SIG-M5 (cell line): ENCODE measurements at places on chromosomes 1 and 21.

DNA sequence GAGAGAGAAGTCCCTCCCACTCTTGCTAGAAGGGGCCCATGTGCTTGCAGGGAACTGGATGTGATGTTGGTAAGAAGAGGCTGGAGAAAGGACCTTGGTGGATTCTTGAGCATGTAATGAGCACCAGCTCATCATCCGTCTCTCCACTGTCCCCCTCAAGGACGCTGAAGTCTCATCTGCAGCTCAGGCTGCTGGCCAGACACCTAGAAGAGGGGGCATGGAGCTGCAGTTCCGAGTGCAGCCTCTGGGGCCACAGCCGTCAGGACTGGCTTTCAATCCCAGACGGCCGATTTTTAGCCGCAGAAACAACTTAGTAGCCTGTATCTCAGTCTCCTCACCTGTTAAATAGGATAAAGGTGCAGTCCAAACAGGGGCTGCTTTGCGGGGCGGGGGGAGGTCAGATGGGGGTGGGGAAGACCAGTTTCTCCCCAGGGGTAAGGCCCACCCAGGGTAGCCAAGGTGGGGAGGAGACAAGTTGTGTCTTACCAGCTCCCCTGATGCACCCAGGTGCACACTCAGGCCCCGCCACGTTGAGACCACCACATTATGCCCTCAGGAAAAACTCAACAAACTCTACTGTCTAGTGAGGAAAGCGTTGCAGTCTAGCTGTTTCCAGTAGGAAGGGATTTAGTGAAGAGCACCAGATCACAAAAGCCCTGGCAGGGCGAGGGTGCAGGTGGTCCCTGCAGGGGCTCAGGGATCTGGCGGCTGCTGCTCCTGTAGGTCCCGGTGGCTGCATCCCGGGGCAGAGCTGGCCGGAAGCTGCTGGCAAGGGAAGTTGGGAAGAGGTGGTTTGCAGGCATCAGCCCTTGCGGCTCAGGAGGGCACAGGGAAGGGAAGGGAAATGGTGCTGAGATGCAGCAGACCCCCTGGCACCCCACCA lies 29.5 kb downstream of the LDLRAP1 start:
- no peak for DNase-seq

DNA sequence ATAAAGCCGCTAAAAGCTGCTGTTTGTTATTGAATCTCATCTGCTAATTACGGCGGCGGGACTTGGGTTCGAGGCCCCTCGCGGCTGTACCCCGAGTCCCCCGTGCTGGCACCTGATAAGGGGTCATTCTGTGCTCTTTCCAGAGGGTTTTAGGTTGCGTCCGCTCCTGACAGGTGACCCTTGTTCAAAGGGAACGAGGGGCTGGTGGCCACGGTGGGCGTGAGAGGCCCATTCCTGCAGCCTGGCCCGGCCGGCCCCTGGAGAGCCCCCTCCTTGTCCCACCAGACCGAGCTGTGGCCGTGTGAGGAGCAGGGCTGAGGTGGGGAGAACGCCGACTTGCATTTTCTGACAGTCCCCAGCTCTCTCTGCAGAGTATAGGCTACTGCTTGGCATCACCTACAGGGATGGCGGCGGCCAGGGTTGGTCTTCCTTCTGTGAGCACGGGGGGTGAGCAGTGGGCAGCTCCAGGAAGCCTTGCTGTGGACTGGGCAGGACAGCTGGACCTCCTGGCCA lies 12.2 kb downstream of the PRDM16 start:
- DNase-seq: no peak

DNA sequence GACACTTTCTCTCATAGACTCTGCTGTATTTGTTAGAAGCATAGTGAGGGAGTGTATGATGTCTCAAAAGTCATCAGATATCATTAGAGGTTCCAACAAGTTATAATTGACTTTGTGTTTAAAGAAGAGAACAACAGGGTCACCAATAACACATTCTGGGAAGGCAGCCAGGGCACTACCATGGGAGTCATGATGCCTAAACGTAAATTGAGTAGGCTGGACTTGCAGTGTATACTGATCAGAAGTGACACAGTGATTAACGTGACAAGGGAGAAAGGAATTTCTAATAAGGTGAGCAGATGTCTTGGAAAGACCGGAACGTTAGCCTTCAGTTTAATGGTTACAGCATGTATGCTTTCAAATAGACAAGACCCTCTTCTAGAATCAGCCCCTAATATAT lies 973.2 kb downstream of the NCAM2 start:
- DNase-seq: no peak

DNA sequence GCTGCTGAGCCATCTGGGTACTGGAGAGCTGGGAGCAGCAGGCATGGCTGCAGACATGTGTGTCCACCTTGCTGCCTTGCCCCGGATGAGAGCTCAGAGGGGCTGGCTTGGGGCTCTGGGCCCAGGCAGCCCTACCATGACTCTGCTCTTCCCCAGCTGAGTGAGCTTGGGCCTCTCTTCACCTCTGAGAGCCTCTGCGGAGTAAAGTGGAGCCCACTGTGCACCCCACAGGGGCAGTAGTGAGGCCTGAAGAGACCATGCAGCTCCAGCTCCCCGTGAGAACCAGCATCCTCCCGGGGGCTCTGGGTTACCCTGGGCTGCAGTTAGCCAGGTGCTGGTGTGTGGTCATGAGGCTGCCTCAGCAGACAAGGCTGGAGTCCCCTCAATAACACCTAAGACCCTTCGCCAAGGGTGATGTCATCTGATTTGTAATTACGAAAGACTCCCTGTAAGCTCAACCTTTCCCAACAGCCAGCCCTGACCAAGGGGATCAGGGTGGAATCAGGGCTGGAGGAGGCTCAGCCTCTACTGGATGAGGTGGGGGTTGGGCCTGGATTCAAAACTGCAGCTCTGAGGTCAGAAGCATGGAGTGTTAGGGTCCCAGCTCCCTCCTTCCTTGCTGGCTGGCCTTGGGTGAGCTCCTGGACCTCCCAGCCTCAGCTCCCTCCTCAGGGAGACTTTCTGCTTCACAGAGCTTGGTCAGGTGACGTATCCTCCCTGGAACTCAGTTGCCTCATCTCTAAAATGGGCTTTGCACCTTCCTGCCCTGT lies 308.0 kb downstream of the MATN1 start:
- DNase-seq: no peak

DNA sequence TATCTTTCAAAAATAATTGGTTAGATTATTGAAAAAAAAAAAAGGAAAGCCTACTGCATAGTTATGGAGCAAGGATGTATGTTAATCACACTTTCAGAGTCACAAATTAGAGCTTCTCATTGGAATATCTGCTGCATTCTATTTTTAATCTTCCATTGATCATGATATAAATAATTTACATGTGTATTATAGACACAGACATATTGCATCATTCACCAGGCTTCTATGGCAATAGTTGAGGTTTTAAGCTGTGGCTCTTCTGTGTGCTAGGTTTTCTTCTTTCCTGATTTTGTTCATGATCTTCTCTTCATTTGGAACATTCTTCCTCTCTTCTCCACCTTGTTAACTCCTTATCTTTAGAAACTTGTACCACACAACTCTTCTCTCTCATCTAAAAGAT lies 123.2 kb upstream of the HMCN1 start:
- DNase-seq: no peak

- no peak for DNase-seq
Measured at GRCh38 chr1:8379513-8380186, 61.7 kb downstream of the SLC45A1 start.

DNA sequence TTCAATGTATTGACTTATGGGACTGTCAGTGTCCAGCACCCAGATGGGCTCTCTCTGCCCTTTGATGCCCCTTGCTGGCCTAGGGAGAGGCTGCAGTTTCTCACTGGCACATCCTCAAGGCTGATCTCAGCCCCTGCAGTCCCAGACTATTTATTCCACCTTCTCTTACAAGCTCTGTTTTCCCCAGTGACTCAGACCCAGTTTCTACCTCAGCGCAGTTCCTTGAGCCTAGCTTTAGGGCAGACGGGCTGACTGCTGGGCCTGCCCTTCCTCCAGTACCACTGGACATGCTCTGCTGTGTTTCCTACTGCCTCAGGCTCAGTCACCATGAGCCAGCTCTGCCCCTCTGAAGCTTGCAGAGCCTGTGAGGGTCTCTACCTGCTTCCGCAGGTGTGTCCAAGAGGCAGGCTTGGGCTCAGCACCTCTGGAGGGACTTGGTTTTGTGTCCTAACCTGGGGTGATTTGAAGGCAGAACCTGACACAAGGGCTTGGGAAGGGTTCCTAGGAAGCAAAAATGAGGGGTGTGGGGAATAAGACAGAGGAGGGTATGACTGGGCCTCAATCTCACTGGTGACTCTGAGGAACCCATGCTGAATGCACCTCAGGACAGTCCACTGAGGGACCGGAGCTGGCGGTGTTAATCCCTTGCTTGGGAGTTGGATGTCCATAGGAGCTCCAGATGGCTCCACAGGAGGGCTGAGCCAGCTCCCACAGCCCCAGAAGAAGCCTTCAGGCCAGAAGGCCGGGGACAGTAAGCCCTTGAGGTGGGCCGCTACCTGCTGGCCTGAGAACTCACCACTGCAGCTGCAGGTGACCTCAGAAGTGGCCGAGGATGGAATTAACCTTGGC lies 689.9 kb downstream of the MATN1 start:
- DNase-seq: no peak

DNA sequence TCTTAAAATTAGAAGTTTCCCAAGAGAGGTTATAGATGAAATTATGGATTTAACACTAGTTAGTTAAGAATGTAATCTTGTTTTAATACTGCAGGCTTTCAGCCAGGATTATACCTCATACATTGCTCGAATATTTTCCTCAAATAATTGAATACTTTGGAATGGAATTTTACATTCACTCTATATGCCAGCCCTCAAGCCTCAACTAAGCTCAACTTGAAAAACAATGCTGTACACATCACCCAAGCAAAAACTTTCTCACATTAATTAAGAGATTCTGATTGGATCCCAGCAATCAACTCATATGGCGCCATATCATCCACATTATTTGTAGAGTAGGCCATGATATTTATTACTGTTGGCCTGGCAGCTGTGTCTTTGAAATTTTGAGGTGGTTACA lies 710.7 kb upstream of the ADAMTS5 start:
- no peak for DNase-seq
